Mesendoderm (in vitro differentiated cells): ENCODE measurements at places on chromosomes 16 and 17.

GRCh38 chr17:11742886-11743285 lies 144.6 kb downstream of the DNAH9 start:
- no peaks in the 10 kb centered on the region for H3K36me3 ChIP-seq
- peak; percentile 57 for DNase-seq

GRCh38 chr16:81060576-81061306 lies 16.3 kb downstream of the C16orf46 start:
- no peak overlapping the region for H3K4me3 ChIP-seq
- H3K27me3 ChIP-seq: no peaks in the 10 kb centered on the region

DNA sequence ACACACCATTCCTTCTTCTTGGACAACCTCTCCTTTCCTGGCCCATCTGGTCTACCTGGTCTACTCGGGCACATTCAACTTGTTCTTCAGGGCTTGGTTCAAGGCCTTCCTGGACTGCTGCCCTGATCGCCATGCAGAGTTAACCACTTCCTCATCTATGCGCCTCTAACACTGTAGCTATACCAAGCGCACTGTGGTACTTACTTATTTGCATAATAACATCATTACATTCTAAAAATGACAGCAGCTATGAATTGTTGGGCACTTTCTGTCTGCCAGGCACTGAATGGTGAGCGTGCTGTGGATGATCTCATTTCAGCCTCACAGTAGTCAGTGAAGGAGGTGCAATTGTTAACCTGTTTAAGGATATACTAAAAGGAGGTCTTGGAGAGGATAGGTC lies 66.9 kb upstream of the SDK2 start:
- H3K27me3 ChIP-seq: no peaks in the 10 kb centered on the region
- H3K4me3 ChIP-seq: no peak overlapping the region
- no peaks in the 10 kb centered on the region for H3K4me1 ChIP-seq
- H3K27ac ChIP-seq: no peak overlapping the region
- no peak for DNase-seq

DNA sequence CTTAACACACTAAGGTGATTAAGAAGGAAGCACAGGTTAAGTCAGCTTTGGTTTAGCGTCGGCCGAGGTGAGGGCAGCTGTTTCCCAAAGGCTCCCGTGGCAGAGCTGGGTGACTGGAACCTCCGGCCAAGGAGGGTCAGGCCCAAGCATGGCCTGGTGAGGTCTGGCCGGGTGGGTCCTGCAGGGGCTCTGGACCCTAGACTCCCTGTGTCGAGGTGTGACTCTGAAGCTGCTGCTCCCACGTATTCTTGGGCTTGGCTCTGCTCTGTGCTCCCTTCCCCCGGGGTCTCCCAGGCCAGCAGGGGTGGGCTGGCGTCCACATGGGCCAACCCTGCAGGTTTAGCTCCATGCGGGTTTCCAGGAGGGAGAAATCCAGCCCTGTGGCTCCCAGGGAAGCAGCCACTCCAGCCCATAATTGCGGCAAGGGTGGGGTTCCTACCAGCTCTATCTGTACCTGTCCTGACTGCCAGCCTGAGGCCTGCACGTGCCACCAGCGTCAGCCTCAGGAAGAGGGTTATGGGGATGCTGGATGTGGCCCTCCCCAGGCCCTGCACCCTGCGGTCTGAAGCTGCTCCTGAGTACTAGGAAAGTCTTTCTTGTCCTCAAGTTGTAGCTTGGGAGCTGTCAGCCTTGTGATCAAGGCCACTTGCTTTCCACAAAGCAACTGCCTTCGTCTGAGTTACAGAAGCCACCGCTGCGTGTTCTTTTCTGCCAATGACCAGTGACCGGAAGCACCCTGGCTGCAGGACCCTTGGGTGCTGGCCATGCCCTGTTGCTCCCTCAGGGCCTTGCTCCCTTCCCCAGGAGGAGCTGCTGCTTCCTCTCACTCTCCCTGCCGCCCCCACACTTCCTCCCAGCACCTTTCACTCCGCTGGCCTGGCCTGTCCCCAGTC lies 4.8 kb downstream of the CDK5R1 start:
- H3K4me3 ChIP-seq: no peak overlapping the region
- H3K27me3 ChIP-seq: no peaks in the 10 kb centered on the region
- H3K4me1 ChIP-seq: peaks cover 7% of the 10 kb centered on the region
- H3K36me3 ChIP-seq: no peaks in the 10 kb centered on the region
- DNase-seq: no peak

- no peaks in the 10 kb centered on the region for H3K4me1 ChIP-seq
- H3K4me3 ChIP-seq: no peak overlapping the region
- no peak overlapping the region for H3K27ac ChIP-seq
- DNase-seq: no peak
- no peaks in the 10 kb centered on the region for H3K27me3 ChIP-seq
Observed at GRCh38 chr16:27822529-27822928, 241.0 kb downstream of the GSG1L start.

DNA sequence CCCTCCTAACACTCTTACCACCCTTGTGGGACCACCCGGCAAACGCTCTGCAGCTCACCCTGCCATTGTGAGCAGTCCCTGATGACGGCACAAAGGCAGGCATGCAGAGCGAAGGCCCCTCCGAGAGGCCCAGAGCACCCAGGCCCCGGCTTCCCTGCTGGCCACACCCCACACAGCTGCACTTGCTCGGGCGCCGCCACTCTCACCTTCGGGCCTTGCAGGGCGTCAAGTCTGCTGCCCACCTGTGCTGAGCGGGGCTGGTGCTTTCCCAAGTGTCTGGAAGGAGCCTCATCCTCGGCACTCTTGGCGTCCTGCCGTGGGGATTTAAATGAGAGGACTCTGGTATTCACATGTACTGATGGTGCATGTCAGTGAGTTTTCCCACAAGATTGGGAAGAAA lies 30.3 kb upstream of the FASN start:
- DNase-seq: no peak
- no peaks in the 10 kb centered on the region for H3K27me3 ChIP-seq
- H3K36me3 ChIP-seq: no peaks in the 10 kb centered on the region
- no peak overlapping the region for H3K27ac ChIP-seq
- no peak overlapping the region for H3K4me3 ChIP-seq

- H3K36me3 ChIP-seq: no peaks in the 10 kb centered on the region
- DNase-seq: no peak
- H3K4me1 ChIP-seq: peaks cover 18% of the 10 kb centered on the region
- no peak overlapping the region for H3K4me3 ChIP-seq
- H3K27ac ChIP-seq: no peak overlapping the region
- no peaks in the 10 kb centered on the region for H3K27me3 ChIP-seq
Observed at GRCh38 chr16:21611556-21612384, 12.4 kb downstream of the METTL9 start.

DNA sequence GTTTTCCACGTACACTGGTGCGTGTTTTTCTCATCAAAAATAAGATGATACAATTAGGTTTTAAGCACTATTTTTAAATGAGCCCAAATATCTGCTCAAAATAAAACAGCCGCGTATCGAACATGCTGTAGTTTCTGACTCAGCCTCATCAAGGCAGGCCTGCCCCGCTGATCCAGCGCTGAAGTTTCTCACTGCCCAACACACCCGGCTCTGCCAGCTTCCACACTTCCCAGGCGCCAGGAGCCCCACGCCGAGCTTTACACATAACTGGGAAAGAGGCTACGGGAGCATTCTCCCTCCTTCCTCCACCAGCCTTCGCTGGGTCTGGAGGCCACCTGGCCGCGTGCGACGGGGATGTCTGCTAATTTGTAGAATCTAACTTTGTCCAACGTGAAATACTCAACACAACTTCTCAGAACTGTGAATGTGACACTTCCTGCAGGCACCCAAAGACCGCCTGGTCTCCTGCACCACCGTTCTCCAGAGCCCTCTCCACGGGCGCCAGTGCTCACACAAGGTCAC lies 42.1 kb downstream of the MAP1LC3B start:
- no peaks in the 10 kb centered on the region for H3K27me3 ChIP-seq
- no peaks in the 10 kb centered on the region for H3K4me1 ChIP-seq
- no peak overlapping the region for H3K4me3 ChIP-seq
- no peak for DNase-seq
- H3K36me3 ChIP-seq: no peaks in the 10 kb centered on the region
- H3K27ac ChIP-seq: no peak overlapping the region

GRCh38 chr16:66262253-66263167 lies 104.0 kb upstream of the CDH5 start:
- H3K27ac ChIP-seq: no peak overlapping the region
- DNase-seq: no peak
- H3K36me3 ChIP-seq: no peaks in the 10 kb centered on the region
- no peaks in the 10 kb centered on the region for H3K27me3 ChIP-seq

DNA sequence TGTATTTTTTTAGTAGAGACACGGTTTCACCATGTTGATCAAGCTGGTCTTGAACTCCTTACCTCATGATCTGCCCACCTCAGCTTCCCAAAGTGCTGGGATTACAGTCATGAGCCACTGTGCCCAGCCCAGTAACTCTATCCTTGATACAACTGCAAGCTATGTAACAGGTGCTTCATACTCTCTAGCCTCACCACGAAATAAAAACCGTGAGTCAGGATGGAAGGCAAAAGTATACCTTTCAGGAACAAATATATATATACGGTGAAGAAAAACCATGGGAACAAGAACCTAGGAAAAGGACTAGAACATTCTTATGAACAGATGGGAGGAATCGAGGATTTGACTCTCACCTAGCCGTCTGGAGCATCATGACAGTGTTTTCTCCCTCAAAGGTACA lies 9.6 kb upstream of the FBF1 start:
- H3K27ac ChIP-seq: no peak overlapping the region
- no peaks in the 10 kb centered on the region for H3K27me3 ChIP-seq
- H3K4me1 ChIP-seq: no peaks in the 10 kb centered on the region
- H3K36me3 ChIP-seq: peaks cover 21% of the 10 kb centered on the region

DNA sequence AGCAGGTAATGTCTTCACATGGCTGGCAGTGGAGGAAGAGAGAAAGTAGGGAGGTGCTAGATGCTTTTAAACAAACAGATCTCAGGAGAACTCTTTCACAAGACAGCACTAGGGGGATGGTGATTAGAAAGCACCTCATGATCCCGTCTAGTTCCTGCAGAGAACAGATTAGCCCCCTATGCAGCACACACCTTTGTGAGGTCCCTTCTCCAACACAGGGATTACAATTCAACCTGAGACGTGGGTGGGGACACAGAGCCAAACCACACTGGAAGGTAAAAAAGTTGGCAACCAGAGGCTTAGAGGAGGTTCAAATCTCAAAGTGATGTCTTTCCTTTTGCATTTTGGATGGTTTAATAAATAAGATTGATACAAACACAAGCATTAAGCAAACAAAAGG lies 394.7 kb downstream of the WWOX start:
- no peak overlapping the region for H3K4me3 ChIP-seq
- H3K4me1 ChIP-seq: peaks cover 2% of the 10 kb centered on the region
- H3K27me3 ChIP-seq: no peaks in the 10 kb centered on the region
- no peaks in the 10 kb centered on the region for H3K36me3 ChIP-seq
- DNase-seq: peak; percentile 28

DNA sequence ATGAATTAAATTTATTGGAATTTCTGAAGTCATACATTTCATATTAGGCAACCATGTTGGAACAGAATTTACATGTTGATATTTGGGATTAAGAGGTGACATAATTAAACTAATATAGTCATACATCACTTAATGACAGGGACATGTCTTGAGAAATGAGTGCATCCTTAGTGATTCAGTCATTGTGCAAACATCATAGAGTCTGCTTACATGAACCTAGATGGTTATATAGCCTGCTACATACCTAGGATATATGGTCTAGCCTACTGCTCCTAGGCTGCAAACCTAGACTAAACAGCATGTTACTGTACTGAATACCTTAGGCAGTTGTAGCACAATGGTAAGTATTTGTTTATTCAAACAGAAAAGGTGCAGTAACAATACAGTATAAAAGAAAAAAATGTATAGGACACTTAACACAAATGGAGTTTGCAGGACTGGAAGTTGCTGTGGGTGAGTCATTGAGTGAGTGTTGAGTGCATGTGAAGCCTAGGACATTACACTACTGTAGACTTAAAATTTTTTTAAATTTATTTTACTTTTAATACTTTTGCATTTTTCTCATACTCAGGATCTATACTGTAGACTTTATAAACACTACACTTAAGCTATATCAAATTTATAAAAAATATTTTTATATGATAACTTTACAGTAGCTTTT lies 85.6 kb downstream of the OMG start:
- no peak overlapping the region for H3K27ac ChIP-seq
- H3K4me3 ChIP-seq: no peak overlapping the region
- no peaks in the 10 kb centered on the region for H3K36me3 ChIP-seq
- no peaks in the 10 kb centered on the region for H3K27me3 ChIP-seq
- H3K4me1 ChIP-seq: no peaks in the 10 kb centered on the region

GRCh38 chr16:80440667-80441066 lies 100.1 kb upstream of the DYNLRB2 start:
- no peaks in the 10 kb centered on the region for H3K36me3 ChIP-seq
- no peaks in the 10 kb centered on the region for H3K4me1 ChIP-seq
- H3K27ac ChIP-seq: no peak overlapping the region
- H3K27me3 ChIP-seq: no peaks in the 10 kb centered on the region
- H3K4me3 ChIP-seq: no peak overlapping the region

DNA sequence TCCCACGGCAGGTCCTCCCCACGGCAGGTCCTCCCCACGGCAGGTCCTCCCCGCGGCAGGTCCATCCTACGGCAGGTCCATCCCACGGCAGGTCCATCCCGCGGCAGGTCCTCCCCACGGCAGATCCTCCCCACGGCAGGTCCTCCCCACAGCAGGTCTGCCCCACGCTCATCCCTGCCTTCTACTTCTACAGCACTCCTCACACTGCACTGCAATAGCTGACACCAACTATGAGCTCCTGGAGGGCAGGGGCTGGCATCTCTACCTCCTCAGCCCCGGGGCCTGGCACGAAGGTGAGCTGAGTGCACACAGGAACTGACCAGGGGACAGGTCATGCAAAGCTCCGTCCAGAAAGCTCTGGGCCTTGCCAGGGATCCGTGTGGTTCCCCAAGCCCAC lies 45.3 kb downstream of the RPH3AL start:
- H3K4me1 ChIP-seq: peaks cover 3% of the 10 kb centered on the region
- no peaks in the 10 kb centered on the region for H3K27me3 ChIP-seq
- no peak overlapping the region for H3K4me3 ChIP-seq
- no peaks in the 10 kb centered on the region for H3K36me3 ChIP-seq
- DNase-seq: no peak

DNA sequence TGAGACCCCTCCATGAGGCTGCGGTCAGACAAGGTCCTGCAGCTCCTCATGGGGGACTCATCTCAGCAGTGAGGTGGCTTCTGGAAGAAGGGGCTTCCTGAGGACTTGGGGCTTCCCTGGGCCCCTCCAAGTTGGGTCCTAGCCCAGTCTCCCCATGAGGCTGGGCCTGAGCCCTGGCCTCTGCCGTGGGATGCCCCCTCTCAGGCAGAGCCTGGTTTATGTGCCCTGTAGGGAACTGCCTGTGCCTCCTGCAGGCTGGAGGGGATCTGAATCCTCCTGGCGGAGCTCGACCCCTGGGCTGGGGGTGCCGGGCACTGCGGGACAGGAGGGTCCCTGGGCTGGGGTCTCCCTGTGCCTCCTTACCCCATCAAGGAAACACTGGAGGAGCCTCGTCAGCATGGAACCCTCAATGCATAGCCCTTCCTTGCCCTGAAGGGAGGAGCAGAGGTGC lies 45.8 kb downstream of the TNFRSF13B start:
- H3K4me1 ChIP-seq: no peaks in the 10 kb centered on the region
- H3K27ac ChIP-seq: no peak overlapping the region
- no peaks in the 10 kb centered on the region for H3K36me3 ChIP-seq
- no peaks in the 10 kb centered on the region for H3K27me3 ChIP-seq
- H3K4me3 ChIP-seq: no peak overlapping the region
- no peak for DNase-seq

GRCh38 chr17:31582151-31582907 lies 190.9 kb downstream of the RAB11FIP4 start:
- H3K4me1 ChIP-seq: no peaks in the 10 kb centered on the region
- no peak overlapping the region for H3K4me3 ChIP-seq
- no peaks in the 10 kb centered on the region for H3K36me3 ChIP-seq
- H3K27me3 ChIP-seq: no peaks in the 10 kb centered on the region
- DNase-seq: no peak
- H3K27ac ChIP-seq: no peak overlapping the region
